ENCODE measurements at places on chromosomes 2 and 18.

GRCh38 chr2:113278742-113279139 lies at the start of gene PAX8:
PAX8 (minus strand) TSS chr2:113278921; CDS start chr2:113278394, 527 bp downstream.
- DNase-seq = no peak

GRCh38 chr2:237806334-237806733 lies 7.8 kb downstream of the RBM44 start:
- DNase-seq = no peak

DNA sequence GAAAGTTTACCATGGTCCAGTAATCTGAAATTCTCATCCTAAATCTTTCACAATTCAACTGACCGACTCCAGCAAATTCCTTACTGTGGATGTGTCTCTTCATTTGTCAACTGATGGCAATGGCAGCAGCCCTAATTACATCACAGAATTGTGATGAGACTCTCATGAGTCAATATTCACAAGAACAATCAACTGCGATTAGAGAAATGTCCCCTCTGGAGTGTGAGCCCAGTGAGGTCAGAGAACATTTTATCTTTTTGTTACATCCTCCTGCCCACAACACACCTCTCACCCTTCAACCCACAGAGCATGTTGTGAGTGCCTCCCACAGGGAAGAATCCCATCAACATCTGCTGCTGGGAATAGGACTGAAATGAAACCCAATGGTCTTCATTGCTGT lies 73.6 kb downstream of the CD226 start:
- no peak for DNase-seq

- DNase-seq = no peak
Measured at GRCh38 chr2:73033766-73034381, 37.6 kb downstream of the SFXN5 start.

DNA sequence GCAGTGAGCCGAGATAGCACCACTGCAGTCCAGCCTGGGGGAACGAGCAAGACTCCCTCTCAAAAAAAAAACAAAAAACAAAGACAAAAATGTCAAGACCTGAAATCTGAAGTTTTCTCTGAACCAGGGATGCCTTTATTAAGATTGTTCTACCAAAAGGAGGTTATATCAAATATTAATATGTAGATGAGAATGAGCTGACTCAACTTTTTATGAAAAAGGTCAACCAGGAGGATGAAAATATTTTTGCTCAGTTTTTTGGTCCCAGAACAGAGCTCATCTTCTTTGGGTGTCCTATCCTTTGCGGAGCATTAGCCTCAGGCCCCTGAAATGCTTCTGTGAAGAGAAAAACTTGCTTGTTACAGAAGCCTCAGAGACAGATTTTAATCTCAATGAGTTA lies 44.0 kb downstream of the NEMP2 start:
- no peak for DNase-seq

- no peak for DNase-seq
Measured at GRCh38 chr2:65724336-65724735, 291.9 kb upstream of the SPRED2 start.

GRCh38 chr2:85710687-85711577 lies 16.8 kb downstream of the GNLY start:
- DNase-seq = no peak

DNA sequence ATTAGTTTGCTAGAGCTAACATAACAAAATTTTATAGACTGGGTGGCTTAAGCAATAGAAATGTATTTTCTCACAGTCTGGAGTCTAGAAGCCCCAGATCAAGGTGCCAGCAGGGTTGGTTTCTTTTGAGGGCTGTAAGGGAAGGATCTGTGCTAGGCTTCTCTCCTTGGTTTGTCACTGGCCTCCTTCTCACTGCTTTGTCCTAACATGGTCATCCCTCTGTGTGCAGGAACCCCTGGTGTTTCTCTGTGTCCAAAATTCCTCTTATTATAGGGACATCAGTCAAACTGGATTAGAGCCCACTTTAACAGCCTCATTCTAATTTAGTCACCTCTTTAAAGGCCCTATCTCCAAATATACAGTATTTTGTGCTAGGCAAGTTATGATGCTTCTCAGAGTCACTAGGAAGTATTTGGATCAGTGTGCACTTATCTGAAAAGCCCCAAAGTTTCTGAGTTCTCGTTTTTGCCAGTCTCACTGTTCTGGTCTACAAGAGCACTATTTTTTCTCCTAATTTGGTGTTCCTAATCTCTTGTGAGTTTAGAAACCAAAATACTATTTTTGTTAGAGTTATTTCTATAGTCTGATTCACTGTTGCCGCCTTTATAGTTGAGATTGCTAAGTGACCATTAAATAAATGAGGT lies 29.0 kb downstream of the ZC3H6 start:
- no peak for DNase-seq

GRCh38 chr2:62306751-62307468 lies 111.0 kb downstream of the B3GNT2 start:
- no peak for DNase-seq

- no peak for DNase-seq
Measured at GRCh38 chr2:56184500-56185011, 766 bp downstream of the CCDC85A start.

DNA sequence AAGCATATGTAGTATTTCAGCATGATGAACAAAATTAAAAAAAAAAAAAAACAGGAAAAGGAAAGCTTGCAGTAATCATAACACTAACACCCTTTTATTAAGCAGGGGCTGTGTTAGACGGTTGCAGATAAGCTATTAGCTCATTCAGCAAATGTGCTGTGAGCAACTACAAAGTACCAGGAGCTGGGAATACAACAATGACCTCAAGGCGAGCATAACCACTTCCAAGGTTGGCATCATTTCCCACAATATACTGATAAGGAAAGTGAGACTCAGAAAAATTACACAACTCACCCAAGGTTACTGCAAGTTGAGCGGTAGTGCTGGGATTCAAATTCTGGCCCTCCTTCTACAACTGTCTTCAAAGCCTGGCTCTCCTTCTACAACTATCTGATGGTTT lies 38.2 kb upstream of the ACTR3 start:
- no peak for DNase-seq

DNA sequence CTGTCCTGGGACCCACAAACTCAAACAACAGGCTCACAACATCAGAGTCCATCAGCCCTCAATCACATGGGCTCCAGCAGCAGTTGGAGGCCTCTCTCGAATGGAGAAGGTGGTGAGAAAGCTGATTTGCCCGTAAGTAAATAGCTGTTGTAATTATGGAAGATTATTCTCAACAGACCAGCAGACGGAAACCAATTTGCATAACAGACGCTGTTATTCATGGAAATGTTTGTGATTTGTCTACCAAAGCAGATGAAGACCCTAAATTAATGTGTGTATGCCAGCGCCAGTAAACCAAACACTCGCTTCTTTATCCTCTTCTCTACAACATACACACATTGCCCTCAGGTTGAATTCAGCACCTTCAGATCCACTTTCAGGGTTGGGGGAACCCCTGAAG lies 23.4 kb upstream of the GALNT14 start:
- DNase-seq = no peak

GRCh38 chr2:15363142-15363541 lies 198.0 kb downstream of the NBAS start:
- no peak for DNase-seq

GRCh38 chr2:216559625-216560156 lies 61.0 kb downstream of the RPL37A start:
- DNase-seq = no peak

DNA sequence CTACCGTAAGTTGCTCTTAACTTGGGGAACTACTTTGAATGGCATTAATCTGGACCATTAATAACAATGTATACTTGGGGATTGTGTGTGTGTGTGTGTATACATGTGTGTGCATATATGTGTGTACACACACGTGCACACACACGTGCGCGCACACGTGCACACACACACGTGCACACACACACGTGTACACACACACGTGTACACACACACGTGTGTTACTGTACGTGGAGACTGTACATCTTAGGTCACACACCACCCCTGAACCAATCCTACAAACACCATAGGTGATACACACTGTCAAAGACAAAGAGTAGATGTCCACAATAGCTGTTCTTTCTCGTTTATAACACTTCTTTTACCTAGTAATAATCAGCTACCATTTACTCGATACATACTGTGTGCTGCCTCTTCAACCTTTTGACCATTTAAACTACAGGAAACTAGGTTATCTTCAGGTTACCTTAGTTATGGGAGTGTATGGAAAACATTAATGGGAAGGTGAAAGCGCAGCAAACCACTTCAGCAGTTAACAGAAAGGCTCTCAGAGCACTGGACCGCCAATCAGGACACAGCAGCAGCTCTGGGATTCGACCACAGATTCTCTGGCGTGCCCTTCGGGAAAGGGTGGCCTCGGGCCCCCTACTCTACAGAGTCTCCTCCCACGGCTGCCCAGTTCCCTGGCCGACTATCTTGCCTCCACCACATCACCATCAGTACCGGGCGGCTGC lies 894 bp upstream of the GCC2 start:
- no peak for DNase-seq

GRCh38 chr18:22932885-22933205 lies 283 bp upstream of the RBBP8 start:
- no peak for DNase-seq

DNA sequence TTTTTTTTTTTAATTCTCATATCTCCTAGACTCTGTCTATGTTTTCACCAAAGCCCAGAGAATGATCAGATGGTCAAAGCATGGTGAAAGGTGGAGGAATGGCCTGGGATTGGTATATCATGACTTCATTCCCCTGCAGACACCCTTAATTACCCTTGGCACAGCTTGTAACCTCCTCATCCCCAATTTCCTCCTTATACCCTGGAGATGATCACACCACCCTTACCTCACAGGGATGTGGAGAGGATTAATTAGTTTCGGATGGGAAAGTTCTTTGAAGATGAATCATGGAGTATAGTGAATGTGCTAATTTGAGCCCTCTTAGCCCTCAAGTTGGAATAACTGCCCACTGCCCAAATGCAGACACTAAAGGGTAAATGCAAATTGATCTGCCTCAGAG lies 138.0 kb upstream of the LYPD6 start:
- no peak for DNase-seq

GRCh38 chr2:65604246-65604645 lies 171.8 kb upstream of the SPRED2 start:
- no peak for DNase-seq

DNA sequence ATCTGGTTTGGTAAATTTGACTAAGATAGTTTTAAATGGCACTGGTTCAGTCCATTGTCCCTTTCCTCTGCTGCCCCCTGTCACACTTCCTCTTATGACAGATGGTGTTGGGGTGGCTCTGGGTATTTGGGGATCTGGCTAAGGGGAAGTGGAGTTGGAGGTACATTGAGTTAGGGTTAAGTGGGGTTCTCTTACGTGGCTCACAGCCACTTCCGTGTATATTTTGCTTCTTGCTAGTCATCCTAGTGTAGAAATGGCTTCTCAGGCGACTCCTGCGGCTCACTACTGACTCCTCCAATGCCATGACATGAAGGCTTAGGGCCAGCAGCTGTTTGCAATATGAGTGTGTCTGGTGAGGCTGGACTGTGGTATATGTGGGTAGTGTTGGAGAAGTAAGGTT lies 187.0 kb downstream of the HAUS1 start:
- no peak for DNase-seq

DNA sequence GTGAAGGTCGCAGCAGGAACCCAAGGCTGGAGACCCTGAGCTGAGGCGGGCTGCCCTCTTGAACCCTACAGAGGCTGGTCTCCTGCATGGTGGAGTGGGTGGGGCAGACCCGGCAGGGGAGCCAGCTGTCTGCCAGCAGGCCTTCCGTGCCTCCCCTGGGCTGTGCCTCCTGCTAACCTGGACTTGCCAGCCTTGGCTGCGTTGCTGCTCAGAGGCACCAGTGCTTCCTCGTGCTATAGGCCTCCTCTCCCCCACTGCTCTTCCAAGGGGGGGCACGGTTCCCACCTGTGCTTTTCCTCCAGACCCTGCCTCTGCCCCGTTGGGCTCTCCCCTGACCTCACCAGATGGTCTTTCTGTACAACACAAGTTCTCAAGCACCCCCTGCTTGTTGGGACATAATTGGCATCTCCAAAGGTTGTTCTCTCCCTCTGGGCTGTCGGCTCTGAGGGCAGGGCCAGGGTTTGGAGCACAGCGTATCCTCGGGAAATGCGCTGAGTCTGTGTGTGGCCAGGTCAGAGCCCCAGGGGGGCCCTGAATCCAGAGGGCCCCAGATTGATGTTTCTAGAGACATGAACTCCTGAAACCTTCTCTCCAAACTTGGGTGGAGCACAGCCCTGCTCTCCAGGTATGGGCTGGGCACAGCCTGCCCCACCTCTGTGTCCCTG lies 6.7 kb downstream of the ARHGEF4 start:
- no peak for DNase-seq

GRCh38 chr2:191038241-191038725 lies 24.3 kb upstream of the STAT1 start:
- DNase-seq = no peak

- DNase-seq = no peak
Measured at GRCh38 chr2:232435805-232436204, 20.1 kb upstream of the ALPI start.

- DNase-seq = no peak
Measured at GRCh38 chr2:5409898-5410381, 282.2 kb upstream of the SOX11 start.

- no peak for DNase-seq
Measured at GRCh38 chr18:9348079-9348671, 13.6 kb downstream of the TWSG1 start.

DNA sequence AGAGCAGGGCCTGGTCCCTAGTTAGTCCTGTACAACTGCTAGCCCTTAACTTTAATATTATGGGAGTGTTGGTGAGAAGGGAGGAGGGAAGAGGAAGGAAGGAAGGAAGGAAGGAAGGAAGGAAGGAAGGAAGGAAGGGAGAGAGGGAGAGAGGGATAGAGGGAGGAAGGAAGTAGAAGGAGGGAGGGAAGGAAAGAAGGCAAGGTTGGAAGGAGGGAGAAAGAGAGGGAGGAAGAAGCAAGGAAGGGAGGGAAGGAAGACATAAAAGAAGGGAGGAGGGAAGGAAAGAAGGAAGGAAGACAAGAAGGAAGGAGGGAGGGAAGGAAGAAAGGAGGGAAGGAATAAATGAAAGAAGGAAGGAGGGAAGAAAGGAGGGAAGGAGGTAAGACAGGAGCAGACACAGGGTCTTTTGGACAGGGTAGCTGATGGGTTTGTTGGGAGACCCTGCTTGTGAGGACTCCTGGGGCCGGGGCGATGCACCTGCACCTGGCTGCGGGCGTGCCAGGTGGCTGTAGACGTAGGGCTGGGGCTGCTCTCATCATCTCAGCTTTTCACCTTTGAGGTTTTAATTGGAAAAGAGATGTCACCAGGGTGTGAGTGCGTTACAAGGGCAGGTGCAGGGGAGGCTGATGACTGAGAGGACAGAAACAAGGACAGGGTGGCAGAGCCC lies 5.9 kb upstream of the POMC start:
- DNase-seq = no peak

GRCh38 chr2:125397535-125398251 lies 1258.3 kb upstream of the GYPC start:
- no peak for DNase-seq

GRCh38 chr18:65768120-65768778 lies 17.4 kb downstream of the CDH7 start:
- DNase-seq = no peak

Measured in stimulated activated CD8-positive, alpha-beta memory T cell treated with anti-CD3 and anti-CD28 coated beads, Interleukin-2, amount 100 ng/mL, for 1 hour (primary cell).